Fibroblast of the conjunctiva (primary cell): ENCODE measurements at places on chromosomes 3 and 15.
A peak's percentile ranks its signal among the peaks of the same experiment; 100 is the strongest.

GRCh38 chr3:64801856-64802255 is 114.1 kb upstream of the ADAMTS9 start:
- no peak for DNase-seq

DNA sequence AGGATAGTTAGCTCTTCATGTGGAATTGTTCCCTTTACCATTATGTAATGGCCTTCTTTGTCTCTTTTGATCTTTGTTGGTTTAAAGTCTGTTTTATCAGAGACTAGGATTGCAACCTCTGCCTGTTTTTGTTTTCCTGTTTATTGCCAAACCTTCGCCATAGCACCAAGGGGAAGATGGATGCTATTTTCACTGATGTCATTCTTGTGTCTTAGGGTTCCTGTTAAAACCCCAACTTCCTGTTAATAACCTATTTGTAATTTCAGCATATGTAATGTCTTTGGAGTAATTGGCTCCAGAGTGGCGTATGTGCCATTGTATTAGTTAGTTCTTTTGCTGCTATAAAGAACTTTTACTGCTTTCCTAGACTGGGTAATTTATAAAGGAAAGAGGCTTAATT is 10.8 kb downstream of the SAMMSON start:
- no peak for DNase-seq

GRCh38 chr15:26049900-26050657 is 187.0 kb upstream of the ATP10A start:
- DNase-seq: no peak

GRCh38 chr3:9666704-9667445 is 17.6 kb downstream of the MTMR14 start:
- no peak for DNase-seq

DNA sequence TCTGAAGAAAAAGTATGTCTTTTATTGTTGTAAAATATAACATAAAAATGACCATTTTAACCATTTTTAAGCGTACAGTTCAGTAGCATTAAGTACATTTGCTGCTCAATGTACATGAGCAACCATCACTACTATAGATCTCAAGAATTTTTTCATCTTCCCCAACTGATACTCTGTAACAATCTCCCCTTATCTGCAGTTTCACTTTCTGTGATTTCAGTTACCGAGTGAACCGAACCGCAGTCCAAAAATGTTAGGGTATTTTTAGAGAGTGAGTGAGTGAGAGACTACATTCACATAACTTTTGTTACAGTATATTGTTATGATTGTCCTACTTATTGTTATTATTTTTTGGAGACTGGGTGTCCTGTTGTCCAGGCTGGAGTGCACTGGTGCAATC is 9.0 kb upstream of the SLC25A26 start:
- no peak for DNase-seq

DNA sequence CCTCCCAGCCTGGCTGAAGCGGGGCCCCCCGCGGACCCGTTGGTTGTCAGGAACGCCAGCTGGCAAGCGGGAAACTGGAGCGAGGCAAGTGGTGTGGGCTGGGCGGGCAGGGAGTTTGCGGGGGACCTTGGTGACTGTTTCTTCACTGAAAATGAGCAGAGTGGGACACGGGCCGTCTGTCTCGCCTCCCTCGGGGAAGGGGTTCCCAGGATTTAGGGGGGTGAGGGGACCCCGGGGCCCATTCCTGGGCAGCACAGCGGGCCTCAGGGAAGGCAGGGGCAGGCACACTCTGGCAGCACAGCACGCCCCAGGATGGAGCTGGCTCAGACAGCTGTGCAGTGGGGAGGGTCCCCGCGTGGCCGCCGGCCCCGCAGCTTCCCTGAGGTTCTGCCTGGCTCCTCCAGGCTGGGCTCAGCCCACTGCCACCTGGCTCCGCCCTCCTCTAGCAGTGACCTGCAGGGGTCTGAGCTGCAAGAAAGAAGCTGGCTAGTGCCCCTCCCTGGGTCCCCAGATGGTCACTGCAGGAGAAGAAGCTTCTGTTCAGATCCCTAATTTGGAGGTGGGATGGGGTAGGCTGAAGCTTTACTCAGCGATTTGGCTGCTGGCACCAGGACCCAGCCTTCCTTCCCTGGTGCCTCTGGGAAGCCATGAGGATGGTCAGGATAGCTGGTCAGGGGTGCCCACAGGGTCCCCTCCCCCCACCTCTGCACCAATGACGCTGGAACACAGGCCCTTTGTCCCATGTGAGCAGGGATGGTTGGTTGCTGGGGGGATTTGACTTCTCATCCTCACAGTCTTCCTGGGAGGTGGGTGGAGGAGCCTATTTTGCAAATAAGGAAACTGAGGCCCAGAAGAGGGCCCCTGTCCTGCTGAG is 90.4 kb downstream of the TBC1D2B start:
- DNase-seq: no peak

GRCh38 chr3:38834110-38834509 is 18.1 kb upstream of the SCN10A start:
- DNase-seq: peak; percentile 75

DNA sequence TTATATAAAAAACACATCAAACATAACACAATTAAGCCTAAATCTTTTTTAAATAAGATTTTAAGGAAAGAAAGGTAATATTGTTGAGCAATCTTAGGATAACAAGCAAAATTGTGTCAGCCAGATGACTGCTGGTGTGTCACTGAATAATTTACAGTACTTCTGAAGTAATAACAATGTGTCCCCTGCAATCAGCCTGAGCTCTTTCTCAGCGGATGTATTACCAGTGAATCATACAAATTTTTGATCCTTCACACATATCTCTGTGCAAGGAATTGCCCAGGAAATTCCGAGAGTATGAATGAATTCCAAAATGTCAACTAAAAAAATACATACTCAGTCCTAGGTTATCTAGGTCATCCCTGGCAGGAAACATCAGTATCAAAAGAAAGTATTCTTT is 76.6 kb upstream of the PTX3 start:
- DNase-seq: peak; percentile 86

- no peak for DNase-seq
These were observed 110.5 kb upstream of the WNT5A start for GRCh38 chr3:55597641-55598040.

DNA sequence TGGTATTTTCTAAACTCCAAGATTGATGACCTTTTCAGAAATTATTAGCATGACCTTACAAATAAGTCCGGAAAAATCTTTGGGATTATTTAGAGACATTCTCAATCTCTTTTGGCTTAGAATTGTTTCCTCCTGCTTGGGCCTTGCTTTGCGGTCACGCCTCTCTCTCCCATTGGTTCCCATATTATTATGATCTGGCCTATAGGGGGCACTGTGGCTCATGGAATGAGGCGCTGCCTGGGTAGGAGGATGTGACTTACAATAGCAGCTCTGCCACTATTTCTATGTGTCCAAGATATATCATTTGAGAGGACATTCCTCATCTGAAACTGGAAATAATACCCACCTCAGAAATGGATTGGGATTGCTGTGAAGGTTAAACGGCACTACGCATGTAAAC is 464.9 kb downstream of the MFSD1 start:
- no peak for DNase-seq

DNA sequence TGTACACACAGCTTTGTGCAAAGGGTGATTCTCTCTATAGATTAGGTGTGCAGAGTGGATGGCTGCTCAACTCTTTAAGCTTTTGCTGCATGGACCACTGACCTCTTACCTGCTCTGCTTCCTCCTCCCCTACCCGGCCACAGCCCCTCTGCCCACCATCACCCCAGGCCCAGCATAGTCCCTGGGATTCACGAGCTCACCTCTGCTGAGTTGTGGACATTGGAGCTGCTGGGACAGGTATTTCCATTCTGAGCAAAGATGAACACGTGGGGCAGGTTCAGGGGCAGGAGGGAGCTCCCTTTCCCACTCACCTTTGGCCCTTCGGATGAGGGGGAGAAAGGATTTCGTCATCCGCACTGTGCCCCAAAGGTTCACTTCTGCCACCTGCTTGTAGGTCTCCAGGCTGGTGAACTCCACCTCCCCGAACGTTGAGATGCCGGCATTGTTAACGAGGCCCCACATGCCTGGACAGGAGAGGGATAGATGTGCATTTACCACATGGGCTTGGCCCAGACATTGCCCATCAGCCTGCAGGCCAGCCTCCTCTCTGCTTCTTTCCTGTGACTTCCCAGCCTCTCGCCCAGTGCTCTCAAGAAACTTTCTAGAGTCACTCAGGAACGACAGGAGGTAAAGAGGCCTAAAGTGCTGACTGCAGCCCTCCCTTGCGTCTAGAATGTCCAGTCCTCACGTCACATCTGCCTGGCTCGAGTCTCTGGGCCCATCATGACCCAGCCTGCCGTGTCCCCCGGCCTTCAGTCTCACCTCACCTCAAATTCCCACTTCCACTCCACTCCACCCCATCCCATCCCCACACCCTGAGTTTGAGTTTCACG is 41.6 kb downstream of the BDH1 start:
- DNase-seq: no peak

DNA sequence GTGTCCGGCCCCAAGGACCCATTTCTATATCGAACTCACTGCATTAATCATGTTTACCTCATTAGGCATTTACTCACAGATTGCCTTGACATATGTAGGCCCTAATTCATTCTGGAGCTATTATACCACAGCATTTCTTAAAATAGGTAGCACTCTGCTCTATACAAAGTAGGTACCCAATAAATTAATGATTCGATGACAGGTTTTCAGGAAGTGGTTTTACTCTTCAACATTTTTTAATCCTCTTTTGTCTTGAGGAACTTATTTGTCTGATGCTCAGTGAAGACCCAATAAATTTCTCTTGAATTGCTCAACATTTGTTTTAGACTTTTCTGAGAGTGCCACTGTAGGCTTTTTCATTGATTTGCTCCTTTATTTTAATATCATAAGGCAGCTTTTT is 12.1 kb downstream of the TGFBR2 start:
- no peak for DNase-seq

GRCh38 chr15:89115547-89115946 is 27.3 kb downstream of the ABHD2 start:
- no peak for DNase-seq

DNA sequence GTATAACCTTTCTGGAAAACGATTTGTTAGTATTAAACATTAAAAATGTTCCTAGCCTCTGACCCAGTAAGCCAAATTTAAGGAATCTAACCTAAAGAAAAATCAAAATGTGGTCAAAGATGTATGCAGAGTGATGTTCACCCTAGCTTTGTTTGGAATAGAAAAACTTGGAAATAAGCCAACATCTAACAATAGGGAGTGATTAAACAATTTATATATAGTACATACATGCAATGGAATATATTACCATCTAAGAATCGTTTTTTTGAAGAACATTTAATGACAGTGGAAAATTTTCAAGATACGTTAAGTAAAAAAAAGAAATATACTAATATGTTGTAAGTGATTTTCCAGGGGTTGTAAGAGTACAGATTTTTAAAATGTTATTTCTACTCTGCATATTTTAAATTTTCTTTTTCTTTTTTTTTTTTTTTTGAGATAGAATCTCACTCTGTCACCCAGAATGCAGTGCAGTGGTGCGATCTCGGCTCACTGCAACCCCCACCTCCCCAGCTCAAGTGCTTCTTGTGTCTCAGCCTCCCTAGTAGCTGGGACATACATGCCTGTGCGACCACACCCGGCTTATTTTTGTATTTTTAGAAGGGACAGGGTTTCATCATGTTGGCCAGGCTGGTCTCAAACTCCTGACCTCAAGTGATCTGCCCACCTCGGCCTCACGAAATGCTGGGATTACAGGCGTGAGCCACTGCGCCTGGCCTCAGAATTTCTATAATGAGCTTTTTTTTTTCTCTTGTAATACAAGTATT is 54.9 kb downstream of the ANP32A start:
- no peak for DNase-seq

- DNase-seq: no peak
These were observed 388.1 kb downstream of the TBC1D5 start for GRCh38 chr3:17354341-17354740.

GRCh38 chr15:40909662-40910630 is 15.7 kb downstream of the VPS18 start:
- no peak for DNase-seq

GRCh38 chr15:80712956-80713355 is 17.8 kb downstream of the ABHD17C start:
- no peak for DNase-seq

DNA sequence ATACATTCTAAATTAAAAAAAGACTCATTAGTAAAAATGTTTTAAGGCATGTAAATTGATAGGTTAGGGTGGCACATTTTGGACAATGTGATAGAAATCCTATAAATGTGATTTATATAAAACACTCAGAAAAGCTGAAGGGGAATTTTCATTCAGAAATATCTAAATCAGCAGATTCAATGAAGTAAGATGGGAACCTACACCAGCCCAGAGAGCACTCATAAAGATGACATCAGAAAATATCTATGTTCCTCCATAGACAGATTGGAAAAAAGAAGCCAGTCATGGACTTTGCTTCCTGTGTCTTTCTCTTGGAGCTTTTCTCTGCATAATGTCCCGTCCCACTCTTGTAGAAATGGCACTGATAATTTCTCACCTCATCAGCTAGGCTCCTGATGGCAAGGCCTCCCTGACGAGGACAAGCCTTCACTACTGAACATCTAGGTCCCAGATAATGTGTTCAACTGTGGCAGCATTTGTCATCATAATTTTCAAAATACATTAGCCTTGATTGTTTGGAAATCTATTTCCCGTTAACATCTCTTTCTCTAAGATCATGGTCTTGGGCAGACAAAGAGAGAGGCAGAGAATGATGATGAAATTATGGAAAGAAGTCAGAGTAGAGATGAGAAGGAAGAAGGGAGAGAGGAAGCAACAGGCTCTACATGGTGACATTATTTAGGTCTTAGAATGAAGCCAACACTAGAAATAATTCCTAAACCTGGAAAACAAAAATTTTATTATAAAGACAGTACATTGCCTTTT is 354.4 kb downstream of the NTRK3 start:
- no peak for DNase-seq

DNA sequence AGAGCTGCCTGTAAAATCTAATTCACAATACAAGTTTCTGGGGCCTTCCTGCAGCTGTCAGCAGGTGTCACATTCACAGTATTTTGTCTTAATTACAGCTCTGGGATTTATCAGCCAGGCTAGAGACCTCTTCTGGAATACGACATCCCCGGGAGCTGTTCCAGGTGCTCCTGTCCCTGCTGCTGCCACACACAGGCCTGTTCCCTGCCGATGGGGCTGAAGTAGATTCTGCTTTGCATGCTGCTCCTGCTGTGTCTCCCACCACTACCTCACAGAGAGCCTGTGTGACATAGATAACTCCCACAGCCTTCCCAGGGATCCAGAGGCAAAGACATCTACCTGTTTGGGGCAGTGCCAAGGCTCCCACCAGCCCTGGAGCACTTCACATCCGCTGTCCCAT is 20.4 kb downstream of the COLQ start:
- DNase-seq: no peak
